ENCODE measurements at places on chromosomes 3 and 15.

DNA sequence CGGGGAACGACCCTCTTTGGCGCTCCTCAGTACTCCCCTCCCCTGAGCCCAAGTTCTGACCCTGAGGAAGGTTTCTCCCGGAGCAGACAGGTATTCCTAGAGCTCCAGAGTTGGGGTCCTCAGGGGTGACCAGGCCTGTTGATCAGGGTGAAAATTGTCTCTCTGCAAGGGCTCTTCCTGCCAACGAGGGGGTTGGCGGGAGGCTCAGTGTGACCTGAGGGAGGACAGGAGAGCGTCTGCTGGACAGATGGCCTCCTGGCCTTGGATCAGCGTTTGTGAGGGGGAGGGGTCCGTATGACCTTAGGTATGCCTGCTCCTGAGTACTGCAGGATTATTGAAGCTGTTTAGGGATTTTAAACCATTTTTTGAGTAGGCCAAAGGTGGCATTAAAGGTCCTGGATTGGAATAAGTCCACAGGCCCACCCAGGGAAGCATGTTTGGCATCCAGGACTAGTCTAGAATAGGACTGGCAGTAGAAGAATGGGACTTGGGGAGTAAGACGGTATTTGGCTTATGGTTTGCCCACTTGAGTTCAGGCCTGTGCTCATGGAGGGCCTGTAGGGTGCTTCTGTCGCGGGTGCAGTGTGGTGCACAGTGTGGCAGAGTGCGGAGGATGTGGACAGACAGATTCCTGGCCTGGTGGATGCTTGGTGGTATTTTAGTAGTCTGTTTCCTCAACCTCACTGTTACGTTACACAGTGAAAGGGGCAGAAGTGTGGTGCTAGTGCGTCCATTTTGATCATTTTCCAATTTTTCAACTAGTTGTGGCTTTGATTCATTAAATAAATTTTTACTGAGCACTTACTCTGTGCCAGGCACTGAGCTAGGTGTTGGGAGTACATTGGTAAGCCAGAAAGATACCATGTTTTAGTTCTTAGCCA, 959 bp downstream of the ZNF592 start:
- DNase-seq = no peak

GRCh38 chr15:85044894-85045293, 63.2 kb downstream of the PDE8A start:
- no peak for DNase-seq

GRCh38 chr3:152622811-152623167, 212.1 kb upstream of the P2RY1 start:
- DNase-seq = no peak

- DNase-seq = no peak
Observed at GRCh38 chr15:82681371-82681770, 28.3 kb downstream of the AP3B2 start.

GRCh38 chr3:67094774-67095173, 96.7 kb downstream of the KBTBD8 start:
- no peak for DNase-seq

DNA sequence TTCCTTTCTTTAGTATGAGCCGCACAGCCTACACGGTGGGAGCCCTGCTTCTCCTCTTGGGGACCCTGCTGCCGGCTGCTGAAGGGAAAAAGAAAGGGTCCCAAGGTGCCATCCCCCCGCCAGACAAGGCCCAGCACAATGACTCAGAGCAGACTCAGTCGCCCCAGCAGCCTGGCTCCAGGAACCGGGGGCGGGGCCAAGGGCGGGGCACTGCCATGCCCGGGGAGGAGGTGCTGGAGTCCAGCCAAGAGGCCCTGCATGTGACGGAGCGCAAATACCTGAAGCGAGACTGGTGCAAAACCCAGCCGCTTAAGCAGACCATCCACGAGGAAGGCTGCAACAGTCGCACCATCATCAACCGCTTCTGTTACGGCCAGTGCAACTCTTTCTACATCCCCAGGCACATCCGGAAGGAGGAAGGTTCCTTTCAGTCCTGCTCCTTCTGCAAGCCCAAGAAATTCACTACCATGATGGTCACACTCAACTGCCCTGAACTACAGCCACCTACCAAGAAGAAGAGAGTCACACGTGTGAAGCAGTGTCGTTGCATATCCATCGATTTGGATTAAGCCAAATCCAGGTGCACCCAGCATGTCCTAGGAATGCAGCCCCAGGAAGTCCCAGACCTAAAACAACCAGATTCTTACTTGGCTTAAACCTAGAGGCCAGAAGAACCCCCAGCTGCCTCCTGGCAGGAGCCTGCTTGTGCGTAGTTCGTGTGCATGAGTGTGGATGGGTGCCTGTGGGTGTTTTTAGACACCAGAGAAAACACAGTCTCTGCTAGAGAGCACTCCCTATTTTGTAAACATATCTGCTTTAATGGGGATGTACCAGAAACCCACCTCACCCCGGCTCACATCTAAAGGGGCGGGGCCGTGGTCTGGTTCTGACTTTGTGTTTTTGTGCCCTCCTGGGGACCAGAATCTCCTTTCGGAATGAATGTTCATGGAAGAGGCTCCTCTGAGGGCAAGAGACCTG, 13.2 kb downstream of the GREM1 start:
- DNase-seq = no peak

DNA sequence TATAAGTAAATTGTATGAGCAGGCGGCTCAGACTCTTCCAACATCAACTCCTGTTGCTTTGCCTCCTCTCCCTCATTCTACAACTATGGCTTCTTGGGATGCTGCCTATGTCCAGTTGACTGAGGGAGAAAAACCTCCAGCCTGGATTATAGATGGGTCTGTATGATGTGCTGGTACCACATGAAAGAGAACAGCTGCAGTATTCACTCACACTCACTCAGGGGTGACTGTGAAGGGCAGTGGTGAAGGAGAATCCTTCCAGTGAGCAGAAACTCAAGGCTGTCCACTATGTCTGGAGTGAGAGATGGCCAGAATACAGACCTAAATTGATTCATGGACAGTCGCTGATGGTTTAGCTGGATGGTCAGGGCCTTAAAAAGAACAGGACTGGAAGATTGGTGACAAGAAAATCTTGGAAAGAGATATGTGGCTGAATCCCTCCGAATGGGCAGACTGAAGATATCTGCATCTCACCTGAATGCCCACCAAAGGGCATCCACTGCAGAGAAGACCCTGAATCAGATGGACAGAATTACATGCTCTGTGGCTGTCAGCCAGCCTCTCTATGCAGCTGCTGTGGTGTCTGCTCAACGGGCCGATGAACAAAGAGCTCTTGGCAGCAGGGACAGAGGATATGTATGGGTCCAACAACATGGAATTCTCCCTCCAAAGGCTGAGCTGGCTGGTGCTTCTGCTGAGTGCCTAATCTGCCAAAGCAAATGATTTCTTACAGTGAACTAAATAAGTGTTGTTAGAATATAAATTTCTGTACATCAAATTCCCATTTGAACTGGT, 1.9 kb upstream of the BCL2L10 start:
- no peak for DNase-seq

DNA sequence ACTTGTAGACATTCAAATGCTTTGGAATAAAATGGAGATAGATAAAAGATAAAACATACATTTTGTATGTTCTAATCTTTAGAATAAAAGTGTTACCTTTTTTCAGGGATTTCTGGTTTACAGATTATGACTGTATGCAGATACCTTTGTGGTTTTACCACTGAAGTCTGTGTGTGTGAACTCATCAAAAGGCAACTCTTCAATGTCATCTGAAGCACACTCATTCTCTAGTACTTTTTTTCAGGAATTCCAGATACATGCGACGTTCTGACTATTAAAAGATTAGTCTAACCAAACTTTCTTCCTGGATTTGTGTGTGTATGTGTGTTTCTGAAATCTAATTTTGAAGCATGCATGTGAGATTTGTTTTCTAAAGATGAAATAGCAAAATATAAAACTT, 188.6 kb downstream of the NLGN1 start:
- DNase-seq = no peak

DNA sequence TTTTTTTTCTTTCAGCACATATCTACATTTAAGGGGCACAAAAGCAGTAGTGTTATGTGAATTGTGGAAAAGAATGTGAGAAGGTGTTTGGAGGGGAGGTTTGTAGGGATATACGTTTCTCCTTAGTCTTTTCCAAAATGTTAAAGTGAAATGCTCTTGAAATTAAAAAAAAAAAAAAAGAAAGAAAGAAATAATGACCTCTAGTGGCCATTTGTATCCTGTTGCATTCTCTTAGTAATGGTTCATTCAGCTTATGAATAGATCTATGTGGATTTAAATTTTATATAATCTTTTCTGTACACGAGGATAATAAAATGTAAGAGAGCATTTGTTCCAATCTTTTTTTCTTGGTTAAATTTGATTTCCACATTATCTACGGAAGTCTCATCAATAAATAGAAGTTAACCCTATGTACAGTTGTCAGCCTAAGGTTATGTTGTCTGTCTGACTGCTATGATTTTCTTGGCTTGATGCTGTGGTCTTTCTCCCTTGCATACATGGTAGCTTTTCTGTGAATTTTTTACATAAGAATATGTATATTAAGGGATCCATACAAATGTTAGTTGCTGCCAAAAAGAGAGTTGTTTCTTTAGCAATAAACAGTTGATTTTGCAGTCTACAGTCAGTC, 1.7 kb downstream of the P2RY13 start:
- DNase-seq = no peak

GRCh38 chr15:81171286-81171685, 25.4 kb upstream of the IL16 start:
- DNase-seq = no peak

DNA sequence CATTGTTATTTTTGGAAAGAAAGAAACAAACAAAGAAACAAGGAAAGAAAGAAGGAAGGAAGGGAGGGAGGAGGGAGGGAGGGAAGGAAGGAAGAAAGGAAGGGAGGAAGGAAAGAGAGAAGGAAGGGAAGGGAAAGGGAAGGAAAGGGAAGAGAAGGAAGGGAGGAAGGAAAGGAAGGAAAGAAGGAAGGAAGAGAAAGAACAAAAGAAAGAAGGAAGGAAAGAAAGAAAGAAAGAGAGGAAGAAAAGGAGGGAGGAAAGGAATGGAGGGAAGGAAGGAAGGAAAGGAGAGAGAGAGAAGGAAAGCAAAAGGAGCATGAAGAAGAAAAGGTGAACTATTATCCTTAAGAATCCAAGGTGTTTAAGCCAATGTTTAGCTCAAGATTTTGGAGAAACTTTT, 262.7 kb upstream of the STT3B start:
- no peak for DNase-seq

DNA sequence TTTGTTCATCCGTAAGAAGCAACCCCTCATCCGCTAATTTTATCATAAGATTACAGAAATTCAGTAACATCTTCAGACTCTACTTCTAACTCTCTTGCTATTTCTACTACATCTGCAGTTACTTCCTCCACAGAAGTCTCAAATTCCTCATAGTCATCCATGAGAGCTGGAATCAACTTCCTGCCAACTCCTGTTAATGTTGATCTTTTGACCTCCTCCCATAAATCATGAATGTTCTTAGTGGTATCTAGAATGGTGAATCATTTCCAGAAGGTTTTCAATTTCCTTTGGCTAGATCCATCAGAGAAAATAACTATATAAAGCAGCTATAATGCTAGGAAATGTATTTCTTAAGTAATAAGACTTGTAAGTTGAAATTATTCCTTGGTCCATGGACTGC, 115.1 kb downstream of the TAFA4 start:
- no peak for DNase-seq

DNA sequence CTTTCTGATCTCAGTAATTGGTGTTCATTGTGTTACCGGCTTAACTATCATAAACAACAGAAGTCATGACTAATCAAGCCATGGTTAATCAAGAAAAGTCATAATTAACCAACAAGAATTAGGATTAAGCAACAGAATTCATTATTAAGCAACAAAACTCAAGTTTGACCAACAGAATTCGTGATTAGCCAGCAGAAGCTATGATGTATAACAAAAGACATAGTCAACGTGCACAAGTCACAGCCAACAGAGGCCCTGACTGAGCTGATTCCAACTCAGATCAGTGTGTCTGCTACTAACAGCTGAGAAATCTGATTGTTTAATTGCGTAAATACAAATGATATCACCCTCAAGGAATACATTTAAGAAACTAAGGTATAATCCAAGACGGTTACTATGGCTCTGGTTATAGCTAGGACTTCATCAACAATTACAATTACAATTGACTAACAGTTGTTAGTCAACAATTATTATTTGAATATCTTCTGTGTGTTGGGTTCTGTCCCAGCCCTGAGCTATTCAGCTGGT, 67.7 kb downstream of the RARB start:
- DNase-seq = no peak

DNA sequence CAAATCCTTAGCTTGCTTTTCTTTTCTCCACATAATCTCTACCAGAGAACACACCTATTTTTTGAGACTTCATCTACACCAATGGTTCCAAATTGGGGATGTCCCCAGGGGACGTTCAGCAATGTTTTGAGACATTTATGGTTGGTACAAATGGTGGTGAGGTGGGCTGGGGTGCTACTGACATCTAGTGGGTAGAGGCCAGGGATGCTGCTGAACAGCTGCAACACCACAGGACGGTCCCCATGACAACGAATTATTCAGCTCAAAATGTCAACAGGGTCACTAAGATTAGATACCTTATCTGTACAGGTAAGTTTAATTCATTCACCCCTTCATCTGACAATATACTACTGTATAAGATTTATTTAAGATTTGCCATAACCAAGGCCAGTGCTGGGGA, 14.4 kb downstream of the GK5 start:
- DNase-seq = no peak

GRCh38 chr3:58025837-58026569, 17.8 kb downstream of the FLNB start:
- no peak for DNase-seq

DNA sequence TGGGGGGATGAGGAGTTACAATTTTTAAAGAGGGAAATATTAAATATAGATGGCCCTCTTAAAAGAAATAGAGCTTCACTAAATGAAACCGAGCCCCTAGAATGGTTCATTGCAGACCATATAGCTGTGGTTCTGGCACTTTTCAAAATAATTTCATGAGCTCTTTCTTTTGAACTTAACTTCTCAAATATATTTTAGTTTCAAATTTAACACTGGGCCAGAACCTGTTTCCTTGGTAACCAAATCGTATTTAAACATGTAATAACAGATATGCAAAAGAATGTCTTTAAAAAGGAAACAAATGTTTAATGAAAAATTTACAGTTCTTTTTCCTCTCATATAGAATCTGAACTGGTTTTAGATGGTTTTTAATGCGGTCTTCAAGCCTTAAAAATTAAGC, 20.1 kb downstream of the ZBTB38 start:
- no peak for DNase-seq

DNA sequence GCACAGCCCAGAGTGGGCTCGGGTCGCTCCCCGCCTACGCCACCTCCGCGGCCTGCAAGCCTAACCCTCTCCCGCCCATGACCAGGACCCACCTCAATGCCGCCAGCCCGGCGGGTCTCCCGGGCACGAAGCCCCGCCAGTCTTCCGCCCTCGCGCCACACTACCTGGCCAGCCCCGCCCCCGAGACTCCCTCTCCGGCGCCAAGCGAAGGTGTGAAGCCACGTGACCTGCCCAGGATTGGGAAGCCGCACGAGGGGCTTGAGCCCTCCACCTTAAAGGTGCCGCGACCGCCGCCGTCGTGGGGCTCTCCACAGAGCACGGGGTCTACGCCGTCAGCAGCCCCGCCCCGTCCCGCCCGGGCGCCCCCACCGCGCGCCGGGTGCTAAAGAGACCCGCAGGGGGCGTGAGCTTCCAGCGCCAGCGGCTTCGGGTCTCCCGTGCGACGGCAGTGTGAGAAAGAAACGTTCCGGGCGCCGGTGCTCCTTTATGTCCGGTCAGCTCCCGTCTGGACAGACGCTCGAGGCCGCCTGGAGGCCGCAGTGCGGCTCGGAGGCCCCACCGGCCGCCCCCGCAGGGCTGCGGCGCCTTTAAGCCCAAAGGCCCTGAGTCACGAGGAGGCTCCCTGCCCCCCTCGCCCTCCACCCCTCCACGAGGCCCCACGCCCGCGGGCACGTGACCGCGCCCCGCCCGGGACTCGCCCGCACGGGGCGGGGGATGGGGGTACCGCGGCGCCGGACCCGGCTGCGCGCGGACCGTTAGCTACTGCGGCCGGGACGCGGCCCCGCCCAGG, at the start of gene CPEB1:
CPEB1 (minus strand) TSS at position 319 of the 790 bp plus-strand sequence. CDS start 18,904 bp downstream, outside the sequence.
- no peak for DNase-seq

All from cortex of kidney (tissue), 1 donor.